ENCODE measurements at places on chromosomes 6 and 20. TPM values are rescaled to one million over a fixed set of nuclear protein-coding genes. Genes with fewer than 3 reads are reported as not detected.

- DNase-seq, result no peak
These were observed 405.7 kb downstream of the QKI start for GRCh38 chr6:163820171-163820570.

Gene SLPI
- 3.7 TPM for polyA plus RNA-seq

Gene MUC22
- not detected for polyA plus RNA-seq

DNA sequence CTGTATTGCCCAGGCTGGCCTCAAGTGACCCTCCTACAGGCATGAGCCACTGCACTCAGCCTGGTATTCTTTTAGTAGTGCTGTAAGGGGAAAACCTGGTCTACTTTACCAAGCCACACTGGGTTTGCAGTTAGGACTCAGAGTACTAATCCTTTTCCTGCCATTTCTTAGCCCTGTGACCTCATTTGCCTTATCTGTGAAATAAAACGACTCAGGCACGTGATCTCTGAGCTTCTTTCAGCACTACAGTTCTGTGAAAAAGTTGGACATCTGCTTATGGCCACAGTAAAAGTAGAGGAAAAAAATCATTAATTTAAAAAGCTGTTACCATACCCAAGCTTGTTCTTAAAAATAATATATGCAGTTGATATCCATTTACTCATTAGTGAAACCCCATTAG is 1007.5 kb downstream of the KIF16B start:
- no peak for DNase-seq

GRCh38 chr6:48188158-48188557 is 77.2 kb upstream of the PTCHD4 start:
- DNase-seq, result no peak

Gene MYH7B
- polyA plus RNA-seq, result 0.49 TPM

- DNase-seq, result peak; percentile 95
These were observed 23.1 kb downstream of the PSMG4 start for GRCh38 chr6:3281631-3282475.

DNA sequence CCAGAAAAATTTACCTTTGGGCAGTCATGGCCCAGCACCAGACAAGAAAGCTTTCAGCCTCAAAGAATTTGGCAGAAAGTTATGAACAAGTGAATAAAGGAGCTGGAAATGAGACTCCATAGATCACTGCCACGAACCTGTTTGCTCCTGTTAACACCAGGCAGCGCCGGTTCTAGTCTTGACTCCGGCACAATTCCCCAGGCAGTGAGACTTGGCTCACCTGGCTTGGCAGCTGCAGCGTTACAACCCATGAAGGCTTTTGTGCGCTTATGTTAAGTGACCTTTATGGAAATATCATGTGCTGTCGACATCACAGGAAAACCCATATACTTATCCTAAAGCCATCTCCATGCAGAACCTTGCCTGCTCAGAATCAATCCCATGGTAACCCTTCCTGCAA is 22.2 kb upstream of the FOXC1 start:
- DNase-seq, result no peak

GRCh38 chr6:3617681-3618311 is 133.7 kb downstream of the PXDC1 start:
- DNase-seq, result no peak

Gene TGM2
- polyA plus RNA-seq, result 254 TPM

Data from GM23248 (cell line).